Type B pancreatic cell (in vitro differentiated cells): ENCODE measurements at places on chromosomes 7 and 10.

- DNase-seq = no peak
Observed at GRCh38 chr10:43846187-43846680, 197.6 kb upstream of the ZNF32 start.

- no peak for DNase-seq
Observed at GRCh38 chr10:36669615-36670352, 455.6 kb upstream of the ANKRD30A start.

- no peak for DNase-seq
Observed at GRCh38 chr10:13457958-13458686, 70.7 kb downstream of the BEND7 start.

- DNase-seq = no peak
Observed at GRCh38 chr10:42754155-42755027, 28.2 kb upstream of the BMS1 start.

- no peak for DNase-seq
Observed at GRCh38 chr10:61049386-61049785, 105.4 kb upstream of the RHOBTB1 start.

- no peak for DNase-seq
Observed at GRCh38 chr7:69817841-69818635, 219.8 kb downstream of the AUTS2 start.

- DNase-seq = peak; percentile 53
Observed at GRCh38 chr10:486666-487322, 202.7 kb downstream of the DIP2C start.
